Effector memory CD8-positive, alpha-beta T cell (primary cell): ENCODE measurements at places on chromosomes 11 and 22.

GRCh38 chr11:1205987-1206331, 16.9 kb upstream of the MUC5B start:
- DNase-seq = no peak

- DNase-seq = no peak
Measured at GRCh38 chr11:102653744-102654291, 28.7 kb upstream of the MMP20 start.

DNA sequence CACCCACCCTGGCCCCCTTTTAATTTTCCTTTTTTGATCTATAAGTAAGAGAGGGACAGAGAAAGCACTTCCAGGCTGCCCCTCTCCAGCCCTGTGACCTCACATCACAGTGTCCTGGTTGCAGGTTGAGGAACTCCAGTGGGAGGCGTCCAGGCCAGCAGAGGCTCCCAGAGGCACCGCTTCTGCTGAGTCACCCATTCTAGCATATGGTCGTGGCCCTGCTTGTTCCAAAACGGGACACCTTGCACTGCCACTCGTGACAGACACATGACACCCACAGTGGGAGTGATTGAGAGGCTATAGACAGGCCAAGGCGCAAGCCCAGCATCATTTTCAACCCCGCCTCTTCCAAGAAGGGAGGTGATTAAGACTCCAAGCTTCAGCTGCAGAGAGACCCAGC, 16.0 kb upstream of the TMPRSS4 start:
- DNase-seq = no peak

DNA sequence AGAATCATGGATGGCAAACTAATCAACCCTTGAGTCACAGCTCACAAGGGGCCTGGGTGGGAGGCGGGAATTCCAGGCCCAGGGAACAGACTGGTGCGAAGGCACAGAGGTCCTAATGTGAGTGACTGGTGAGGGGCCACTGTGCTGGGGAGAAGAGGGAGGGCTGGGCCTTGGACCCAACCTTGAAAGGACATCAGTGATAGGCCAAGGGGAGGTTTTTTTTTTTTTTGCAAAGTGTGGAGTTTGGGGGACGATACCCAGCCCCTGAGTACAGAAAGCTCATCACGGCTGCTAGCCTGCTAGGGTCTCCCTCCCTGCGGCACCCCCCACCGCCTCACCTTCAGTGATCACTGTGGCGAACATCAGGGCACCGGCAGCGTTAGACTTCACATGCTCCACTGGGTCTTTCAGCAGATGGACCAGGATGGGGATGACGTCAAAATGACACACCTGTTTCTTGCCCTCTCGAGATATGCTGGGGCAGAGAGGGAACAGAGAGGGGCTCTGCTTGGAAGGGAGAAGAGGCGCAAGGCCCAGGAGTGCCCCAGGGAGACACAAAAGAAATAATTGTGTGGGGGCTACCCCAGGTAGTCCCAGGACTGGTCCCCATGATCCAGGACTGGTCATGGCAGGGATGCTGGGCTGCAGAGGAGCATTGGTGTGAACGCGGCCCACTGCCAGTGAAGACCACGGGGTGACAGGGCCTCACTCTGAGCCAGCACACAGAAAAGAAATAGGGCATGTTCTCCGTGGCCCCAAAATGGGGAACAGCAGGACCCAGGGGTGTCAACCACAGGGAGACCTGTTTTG, 8.6 kb upstream of the GNAZ start:
- DNase-seq = no peak
